K562 (cell line): ENCODE measurements at places on chromosomes 1 and 21. TPM values are rescaled to one million over a fixed set of nuclear protein-coding genes. Genes with fewer than 3 reads are reported as not detected.

DNA sequence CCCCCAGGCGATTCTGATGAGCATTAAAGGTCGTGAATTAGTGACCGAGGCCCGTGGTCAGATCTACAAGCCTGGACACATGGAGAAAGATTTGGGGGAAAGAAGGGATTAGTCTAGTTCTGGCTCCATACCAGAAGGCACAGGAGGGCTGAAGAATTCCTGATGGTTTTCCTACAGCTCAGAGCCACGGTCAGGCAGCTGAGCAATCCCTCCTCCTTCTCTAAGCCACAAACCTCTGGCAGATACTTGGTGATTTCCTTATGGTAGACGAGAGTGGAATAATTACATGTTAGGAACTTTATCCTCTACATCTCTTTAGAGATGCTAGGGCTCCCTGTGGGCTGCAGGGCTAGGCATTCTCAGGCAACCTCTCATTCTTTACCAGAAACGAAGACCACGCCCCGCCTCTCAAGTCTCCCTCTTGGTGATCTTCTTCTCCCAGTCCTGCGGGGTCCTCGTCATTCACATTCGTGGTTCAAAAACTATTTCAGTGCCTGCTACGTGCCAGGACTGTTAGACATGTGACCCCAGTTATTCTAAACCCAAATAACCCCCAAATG, 20.5 kb upstream of the ZBTB18 start:
- DNase-seq, result no peak

DNA sequence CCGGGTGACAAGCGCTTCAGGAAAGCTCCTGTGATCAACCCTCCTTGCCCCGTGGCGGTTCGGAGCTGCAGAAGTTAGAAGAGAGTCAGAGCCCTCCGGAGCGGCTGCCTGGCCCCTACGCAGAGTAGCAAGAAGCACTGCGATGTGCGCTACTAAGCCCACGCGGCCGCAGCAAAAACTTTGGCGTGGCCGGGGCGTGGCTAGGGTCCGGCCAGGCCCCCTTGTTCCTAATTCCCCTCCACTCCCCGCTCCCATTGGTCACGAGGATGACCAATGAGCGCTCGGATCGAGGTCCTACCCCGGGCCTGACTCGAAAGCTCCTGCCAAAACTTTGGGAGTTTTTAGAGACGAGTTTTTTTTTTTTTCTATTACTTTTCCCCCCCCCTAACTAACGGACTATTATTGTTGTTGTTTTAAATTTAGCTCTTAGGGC, at the start of gene HLX:
HLX (plus strand) TSS at position 368 of the 433 bp plus-strand sequence. CDS start 415 bp downstream, outside the sequence.
- peak; percentile 95 for DNase-seq

Gene OR6K3
- 0.20 TPM in 1 of 2 replicates, not detected in the other for polyA plus RNA-seq

Gene GJB5
- polyA plus RNA-seq, result not detected in 2 replicates
